Hepatocyte (in vitro differentiated cells): ENCODE measurements at places on chromosomes 1 and 21. TPM values are rescaled to one million over a fixed set of nuclear protein-coding genes. Genes with fewer than 3 reads are reported as not detected.

LCE1B gene
- not detected in 2 replicates for total RNA-seq

CDK11A gene
- 9.2 and 19.5 TPM in 2 replicates for total RNA-seq

PBXIP1 gene
- 52.4 and 53.0 TPM in 2 replicates for total RNA-seq

LAX1 gene
- not detected in 2 replicates for total RNA-seq

ALX3 gene
- total RNA-seq = 0.27 and 1.6 TPM in 2 replicates

EXTL1 gene
- total RNA-seq = 0.17 and 0.84 TPM in 2 replicates

GJA9 gene
- not detected in 2 replicates for total RNA-seq

USH2A gene
- 0.07 and 0.20 TPM in 2 replicates for total RNA-seq

TSTD1 gene
- total RNA-seq = 30.8 and 36.3 TPM in 2 replicates

KRTAP7-1 gene
- total RNA-seq = not detected in 2 replicates

DNA sequence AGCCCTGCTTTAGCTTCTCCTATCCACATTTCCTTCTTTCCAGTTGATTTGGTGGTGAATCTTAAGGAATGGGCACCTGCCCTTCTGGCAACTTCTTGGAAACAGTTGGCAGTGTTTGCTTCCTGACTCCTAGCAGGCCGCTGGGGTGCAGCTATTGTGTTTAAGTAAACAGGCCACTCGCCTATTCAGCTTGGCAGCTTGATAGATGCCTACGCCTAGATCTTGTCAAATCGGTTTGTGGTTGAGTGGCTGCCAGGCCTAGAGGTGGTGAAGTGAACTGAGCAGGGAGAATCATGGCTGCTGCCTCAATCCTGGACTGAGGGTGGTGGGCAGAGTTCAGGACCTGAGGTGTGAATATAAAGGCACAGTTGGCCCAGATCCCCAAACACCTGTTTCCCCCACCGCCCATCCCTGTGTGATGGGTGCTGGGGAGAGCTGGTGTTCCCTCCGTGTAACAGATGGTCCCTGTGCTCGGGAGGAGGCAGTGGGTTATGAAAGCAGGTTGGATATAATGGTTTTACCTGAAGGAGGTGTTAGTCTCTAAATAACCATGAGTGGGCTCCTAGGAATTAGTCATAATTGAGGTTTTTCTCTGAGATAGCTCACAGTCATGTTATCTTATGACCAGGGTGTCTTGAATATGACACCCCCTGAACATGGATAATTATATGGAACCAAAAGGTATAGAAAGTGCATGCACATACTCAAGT lies 940 bp upstream of the PLA2G2C start:
- no peak for DNase-seq

DNA sequence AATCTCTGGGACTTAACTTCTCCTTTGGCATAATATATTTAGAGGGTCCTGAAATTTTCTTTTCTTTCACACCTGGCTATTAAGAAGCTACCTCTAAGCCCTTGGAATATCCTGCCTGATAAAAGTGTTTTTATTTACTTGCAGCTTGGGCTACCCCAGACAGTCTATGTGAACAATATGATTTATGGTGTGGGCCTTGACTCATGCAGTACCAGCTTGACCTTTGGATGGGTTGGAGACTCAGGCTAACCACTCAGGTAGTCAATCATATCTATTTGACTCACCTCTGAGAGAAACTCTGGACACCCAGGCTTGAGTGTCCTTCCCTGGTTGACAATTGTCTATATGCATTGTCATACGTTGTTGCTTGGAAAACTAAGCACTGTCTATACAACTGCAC lies 13.4 kb upstream of the PGBD2 start:
- no peak for DNase-seq

GRCh38 chr1:19070197-19070651 lies 113.7 kb upstream of the IFFO2 start:
- no peak for DNase-seq

DNA sequence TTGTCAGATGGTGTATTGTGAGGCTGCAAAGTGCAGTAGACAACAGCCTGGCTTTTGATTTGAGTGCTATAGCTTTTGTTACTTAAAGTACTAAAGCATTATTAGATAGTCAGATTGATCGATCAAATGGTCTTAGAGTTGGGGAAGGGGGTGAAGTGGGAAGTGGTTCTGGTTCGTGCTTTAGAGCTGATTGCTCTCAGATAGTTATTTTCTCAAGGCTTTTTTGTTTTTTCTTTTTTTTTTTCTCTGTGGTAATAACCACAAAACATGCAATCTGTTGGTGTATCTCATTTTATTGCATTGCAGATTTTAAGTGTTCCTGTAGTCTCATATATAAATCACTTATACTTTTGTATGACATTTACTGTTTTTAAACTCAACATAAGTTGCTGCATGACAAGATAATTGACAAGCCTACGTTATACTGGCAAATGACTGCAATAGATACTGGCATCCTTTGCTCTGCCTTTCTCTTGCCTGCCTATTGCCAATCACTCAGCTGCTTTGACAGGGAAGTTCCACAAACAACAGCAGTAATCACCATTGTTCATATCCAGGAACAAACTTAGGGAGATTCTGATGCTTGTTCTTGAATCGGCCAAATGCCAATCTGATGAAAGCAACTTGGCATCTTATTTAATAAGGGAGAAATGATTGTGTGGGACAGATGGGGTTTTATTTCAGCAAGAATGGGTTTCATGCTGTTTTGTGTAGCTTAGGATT lies 125.0 kb upstream of the B3GALT2 start:
- DNase-seq = no peak

GRCh38 chr1:155962599-155963211 lies 15.6 kb downstream of the ARHGEF2 start:
- no peak for DNase-seq

- no peak for DNase-seq
Observed at GRCh38 chr1:99005537-99005942, 879 bp upstream of the PLPPR5 start.

- no peak for DNase-seq
Observed at GRCh38 chr1:231919239-231919885, 292.8 kb downstream of the DISC1 start.

DNA sequence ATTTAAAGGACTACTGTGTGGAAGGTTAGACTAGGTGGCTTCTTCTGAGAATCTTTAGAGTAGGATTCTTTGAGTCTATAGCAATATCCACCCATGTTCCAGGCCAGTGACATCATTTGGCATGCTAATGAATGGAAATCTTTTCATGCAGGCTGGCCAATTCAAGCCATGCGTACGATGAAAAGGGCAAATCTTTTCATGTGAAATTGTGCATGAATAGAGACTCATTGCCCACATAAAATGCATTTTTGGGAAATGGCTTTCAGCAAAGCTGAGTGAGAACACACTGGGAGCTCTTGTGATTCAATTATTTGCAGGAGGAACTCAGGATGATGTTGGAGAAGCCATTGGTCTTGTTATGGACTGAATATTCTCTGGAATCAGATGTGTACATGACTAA lies 324.9 kb upstream of the DAB1 start:
- DNase-seq = no peak

DNA sequence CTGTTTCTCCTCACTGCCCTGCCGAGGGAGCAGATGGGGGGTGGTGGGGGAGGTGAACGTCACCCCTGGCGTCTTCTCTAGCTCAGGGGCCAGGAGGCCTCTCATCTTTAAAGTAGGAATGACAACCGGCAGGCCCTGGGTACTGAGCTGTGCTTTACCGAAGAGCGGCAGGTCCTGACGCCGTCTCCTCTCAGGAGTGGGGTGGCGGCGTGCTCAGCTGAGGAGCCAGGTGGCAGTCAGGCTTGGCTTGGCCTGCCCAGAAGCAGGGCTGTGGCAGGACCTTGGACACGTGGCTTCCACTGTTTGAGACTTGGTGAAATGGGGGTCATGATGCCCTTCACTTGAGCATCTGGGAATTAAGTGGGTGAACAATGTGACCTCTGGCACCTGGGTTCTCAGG lies 3.1 kb downstream of the RER1 start:
- DNase-seq = no peak

- peak; percentile 69 for DNase-seq
Observed at GRCh38 chr1:202056644-202057334, 46.4 kb downstream of the ELF3 start.

DNA sequence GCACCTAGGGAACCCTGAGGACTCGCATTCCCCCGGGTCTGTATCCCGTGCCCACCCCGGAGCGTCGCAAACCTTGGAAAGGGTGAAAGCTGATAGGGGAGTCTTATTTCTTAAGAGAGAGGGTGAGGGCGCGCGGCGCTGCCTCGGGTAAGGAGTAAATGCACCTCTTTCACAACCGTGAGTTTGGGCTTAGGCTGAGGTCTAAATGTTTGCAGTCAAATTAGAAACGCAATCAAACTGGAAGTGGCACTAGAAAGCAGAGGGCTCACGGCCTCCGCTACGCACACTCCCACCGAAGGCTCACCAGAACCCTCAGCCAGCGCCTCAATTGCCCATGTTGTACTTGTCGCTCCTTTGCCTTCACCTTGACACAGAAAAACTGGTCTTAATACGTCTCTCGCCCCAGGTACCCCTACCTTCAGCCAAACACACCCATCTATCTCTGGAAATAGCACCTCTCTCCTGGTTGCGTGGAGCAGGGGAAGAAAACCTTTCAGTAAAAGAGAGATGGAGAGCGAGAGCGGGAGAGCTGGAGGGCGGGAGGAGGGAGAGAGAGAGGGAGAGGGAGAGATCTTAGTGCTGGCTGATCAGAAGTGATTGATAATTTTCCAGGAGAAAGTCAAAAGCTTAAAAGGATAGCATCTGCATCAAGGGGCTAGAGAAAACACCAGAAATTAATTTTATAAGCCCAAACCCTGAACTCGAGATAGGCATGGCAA lies 1.7 kb upstream of the HLX start:
- no peak for DNase-seq

GRCh38 chr1:198664068-198664788 lies 25.4 kb downstream of the PTPRC start:
- no peak for DNase-seq

GRCh38 chr1:50959303-50959912 lies 659 bp downstream of the FAF1 start:
- DNase-seq = no peak

GRCh38 chr1:10623686-10624145 lies 149.0 kb downstream of the PEX14 start:
- no peak for DNase-seq
